ENCODE measurements at places on chromosomes 4 and X.
A peak's percentile ranks its signal among the peaks of the same experiment; 100 is the strongest.

DNA sequence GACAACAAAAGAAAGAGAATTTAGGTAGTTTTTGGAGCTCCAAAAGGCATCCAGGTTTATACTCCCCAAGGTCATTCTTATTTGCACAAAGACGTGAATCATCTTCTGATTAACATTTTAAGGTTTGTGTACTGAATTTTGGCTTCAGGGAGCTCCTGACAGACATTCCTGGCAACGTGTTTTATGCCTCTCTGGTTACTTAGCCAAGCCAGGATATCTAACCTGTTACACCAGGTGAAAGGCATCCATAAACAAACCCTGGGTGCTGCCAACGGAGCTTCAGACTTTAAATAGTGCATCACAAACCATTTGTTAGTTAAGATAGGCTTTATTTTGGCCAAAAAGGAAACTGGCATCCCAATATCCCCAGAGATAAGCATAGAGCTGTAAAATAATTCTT lies 997.3 kb downstream of the ARAP2 start:
- no peak for DNase-seq

- DNase-seq: no peak
These were observed 13.6 kb upstream of the HELT start for GRCh38 chr4:185004562-185005218.

DNA sequence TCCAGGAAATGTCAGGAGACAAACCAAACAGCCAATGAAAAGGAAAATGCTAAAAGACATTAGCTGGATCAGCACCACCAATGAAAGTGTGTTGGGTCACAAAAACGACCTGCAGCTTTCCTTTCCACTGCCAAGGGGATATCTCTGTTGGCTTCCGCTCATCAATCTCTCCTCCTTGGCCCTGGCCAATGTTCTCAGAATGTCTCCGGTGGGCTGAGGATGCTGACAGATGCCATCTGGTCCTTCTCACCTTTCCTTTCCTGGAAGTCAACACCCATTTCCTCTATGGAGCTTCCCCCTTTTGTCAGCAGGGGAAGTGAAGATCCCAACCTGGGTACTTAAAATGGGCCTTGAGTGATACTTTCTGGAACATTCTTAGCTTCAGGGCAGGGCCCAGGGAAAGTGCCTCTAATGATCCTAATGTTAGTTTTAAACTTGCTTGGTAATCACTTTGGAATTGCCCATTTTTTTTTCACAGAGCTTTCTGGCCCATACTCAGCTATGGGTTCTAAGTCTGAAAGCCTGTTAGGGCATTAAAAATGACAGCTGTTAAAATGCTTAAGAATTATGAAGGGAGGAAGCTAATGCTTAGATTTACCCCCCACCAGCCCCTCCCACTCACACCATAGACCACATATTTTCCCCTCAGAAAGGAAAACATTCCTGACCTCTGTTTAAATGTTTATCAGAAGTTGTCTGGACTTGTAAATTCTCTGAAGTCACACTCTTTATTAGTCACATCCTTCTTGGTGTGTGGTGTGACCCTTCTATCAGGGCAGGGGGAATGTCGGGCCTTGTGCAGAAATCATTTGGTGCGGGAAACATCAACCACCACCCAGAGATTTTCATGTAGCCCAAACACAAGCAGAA lies 29.2 kb downstream of the IGFBP7 start:
- no peak for DNase-seq

DNA sequence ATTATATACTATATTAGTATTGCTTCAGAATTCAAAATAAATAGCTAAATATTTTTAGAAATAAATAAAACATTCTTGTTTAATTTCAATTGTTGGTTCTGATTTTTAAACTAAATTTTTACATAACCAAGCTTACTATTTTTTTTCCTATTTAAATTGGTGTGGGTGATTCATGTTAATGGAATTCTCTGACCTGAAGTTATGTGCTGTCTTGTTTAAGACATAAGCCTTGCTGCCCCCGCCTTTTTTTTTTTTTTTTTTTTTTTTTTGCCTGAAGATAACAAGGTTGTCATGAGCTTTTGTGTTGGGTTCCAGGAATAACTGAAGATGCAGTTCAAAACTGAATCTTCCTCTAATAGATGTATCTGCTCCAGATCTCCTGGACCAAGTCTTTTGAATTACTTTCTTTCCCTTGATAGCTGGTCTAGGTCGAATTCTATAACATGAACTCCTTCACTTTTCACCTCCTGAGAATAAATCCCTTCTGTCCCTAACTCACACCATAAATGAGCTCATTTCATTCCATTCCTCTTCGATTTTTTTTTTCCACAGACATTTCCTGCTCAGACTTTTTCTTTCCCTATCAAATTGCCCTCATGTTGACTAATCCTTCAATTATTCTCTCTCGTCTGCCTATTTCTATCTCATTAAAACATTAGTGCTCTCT lies 261.5 kb upstream of the FTHL17 start:
- DNase-seq: no peak

- no peak for DNase-seq
These were observed 263.7 kb upstream of the ARX start for GRCh38 chrX:25279510-25279909.

DNA sequence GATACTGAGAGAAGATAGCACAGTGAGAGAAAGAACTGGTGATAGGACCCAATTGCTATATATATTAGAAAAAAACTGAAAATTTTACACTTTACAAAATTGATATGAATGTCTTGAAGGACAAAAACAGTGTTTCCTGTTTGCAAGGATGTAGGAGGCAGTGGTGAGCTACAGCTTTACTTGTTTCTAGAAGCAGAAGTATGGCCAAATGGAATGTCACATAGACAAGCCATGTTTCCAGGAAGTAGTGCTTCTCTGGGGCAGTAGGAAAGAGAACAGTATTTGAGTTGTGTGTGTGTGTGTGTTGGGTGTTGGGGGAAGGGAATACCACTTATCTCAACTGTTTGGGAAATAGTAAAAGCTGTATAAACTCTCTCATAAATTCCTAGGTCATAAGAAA lies 60.9 kb upstream of the IBSP start:
- no peak for DNase-seq

GRCh38 chr4:28518561-28519165 lies 1658.0 kb downstream of the STIM2 start:
- no peak for DNase-seq

DNA sequence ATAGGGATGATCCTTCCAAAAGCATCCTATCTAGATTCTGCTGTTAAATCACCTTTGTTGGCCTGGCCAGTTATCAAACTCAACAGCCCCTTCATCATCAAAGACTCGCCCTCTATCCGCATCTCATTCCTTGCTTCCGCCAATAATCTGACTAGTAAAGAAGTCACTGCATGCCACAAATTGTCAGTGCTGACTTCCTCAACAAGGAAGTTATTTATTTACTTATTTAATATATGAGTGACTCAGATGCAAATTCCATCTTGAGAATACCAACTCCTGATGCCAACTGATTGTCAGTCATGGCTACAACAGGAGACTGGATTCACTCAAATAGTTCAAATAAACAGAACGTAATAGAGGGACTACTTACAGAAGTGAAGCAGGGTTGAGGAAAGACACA lies 283.8 kb downstream of the TRIML1 start:
- no peak for DNase-seq

DNA sequence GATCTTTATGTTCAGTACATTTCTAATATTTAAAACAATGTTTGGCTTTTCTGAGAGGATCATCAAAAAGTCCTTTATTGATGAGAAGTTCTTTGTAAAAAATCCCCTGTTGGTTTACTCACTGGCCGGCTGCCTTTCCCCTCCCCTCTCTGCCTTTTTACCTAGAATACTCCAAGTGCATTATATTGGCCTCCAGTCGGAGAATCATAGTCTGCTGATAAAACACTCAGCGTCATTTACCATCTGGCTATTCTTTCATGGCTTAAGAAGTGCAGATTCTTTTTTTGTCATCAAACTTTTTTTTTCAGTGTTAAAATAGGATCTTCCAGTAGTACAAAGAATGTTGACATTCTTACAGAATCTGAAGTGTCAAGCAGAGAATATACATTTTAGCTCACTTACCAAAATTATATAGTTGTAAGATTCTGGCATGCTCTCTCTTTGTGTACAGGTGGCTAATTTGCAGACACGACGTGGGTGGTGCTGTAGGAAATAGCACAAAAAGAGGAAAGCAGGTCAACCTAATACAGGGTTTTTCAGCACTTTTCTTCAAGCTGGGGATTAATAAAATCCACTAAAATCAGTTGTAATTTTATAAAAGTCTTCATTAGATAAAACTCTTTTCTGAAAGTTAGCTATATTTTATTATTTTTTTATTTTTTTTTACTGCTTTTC lies 731.8 kb downstream of the KCTD8 start:
- DNase-seq: no peak

- no peak for DNase-seq
These were observed 151.3 kb upstream of the FAM47C start for GRCh38 chrX:36856849-36857248.

DNA sequence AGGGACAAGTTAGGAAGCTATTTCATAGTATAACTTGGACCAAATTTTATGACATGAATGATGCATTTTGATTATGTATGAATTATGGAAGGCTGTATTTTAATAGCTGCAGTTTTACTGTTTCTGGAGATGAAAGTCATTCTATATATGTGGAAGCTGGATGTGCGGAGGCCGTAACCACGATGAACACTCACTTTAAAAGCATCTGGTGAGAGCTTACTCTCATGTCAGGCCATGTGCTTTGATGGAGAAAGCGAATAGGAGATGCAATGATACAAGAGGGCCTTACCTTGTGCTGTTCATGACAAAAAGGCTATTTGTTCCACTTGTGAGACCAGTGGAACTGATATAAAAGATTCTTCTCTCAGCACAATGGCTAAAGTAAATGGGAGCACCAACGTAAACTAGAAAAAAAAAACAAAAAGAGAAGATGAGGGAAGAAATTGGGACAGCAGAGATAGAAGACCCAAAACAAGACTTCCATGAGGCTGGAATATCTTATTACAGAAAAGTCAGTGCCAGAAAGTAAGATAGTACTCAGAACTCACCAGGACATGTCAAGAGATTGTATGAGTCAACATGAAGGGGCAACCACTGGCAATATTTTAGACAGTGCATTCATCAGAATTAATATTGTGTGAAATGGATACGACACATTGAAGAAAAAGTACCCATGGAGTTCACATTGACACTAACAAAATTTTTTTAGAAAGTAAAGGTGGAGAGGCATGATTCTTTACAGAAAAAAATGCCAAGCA lies 63.3 kb upstream of the GAB1 start:
- DNase-seq: no peak

GRCh38 chr4:171721937-171722336 lies 91.3 kb upstream of the GALNTL6 start:
- DNase-seq: no peak

DNA sequence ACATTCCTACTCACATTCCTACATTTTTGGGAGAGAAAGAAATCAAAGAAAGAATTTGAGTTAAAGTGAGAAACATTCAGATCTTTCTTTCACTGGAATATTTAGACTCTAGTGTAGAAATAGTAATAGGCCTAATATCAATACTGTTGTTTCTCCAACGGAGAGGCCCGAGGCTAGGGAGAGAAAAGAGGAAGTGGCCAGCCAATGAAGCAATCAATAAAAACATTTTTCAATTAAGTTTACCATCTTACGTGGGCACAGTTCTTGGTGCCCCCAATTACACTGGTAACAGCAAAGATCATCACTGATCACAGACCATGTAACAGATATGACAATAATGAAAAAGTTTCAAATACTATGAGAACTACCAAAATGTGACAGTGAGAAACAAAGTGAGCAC lies 281.4 kb downstream of the GPM6A start:
- no peak for DNase-seq

DNA sequence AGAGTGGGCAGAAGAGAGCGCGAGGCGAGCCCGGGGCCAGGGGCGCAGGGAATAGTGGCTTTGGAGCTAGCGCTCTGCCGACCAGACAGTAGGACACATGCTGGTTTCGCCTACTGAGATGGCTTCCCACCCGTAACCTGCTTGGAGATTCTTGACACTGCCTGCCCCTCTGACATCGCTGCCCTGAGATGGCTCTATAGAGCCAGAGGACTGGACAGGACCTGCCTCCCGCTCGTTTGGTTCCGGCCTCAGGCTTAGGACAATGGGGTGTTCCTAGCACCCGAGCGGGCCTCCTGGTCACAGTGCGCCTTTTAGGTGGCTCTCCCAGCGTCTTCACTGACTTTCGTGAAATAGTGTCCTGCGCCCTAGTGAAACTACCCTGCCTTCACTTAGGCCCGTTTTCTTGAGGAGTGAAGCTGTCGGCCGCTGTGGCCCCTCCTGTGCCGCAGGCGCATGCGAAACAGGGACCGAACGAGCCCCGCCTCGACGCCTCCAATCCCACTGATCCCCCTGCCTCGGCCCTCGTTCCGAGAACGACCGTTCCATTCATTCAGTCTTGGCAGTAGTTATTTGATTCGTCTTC lies 608 bp downstream of the TAF1 start:
- peak; percentile 3 for DNase-seq

DNA sequence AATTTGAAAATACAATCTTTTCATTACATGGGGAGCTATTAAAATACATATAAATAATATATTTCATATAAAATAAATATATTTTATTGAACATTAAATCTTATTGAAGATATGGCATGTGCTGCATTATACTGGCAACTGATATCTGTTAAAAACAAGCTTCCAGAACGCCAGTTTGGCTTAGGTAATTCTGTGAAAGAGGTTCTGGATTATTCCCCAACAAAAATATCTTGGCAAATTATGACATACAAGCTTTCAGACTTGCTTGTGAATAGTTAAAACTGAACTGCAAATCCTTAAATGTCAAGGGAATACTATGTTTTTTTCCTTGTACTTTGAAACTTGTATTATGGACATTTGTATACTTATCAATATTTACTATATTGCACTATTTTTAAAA lies 210.2 kb upstream of the LCORL start:
- no peak for DNase-seq

GRCh38 chr4:184039963-184040383 lies 134.9 kb downstream of the STOX2 start:
- DNase-seq: no peak

DNA sequence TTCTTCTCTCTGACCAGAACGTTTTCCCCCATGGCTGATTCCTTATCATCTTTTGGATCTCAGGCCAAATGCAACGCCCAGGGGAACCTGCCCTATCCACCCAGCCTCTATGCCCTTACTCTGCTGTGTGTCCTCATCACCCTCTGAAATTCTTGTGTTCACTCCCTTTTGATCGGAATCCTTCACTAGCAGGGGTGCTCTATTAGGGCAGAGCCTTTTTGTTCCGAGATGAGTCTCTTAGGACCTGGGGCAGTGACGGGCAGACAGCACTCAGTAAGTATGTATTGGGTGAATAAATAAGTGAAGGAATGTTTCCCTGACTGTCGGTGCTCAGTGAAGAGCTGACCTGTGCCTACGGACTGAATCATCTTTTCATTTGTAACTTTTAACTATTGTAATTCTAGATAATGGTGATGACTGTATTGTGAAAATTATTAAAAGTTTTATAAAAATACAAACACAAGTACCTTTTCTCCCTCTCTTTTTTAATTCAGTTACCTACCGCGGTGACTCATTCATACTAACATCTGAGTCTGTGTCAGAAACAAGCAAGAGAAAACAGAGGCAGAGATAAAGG lies 4.8 kb upstream of the TENM3 start:
- DNase-seq: no peak

- DNase-seq: no peak
These were observed 112.9 kb downstream of the MBNL3 start for GRCh38 chrX:132375941-132376340.

GRCh38 chr4:182583703-182584415 lies 333.3 kb downstream of the DCTD start:
- DNase-seq: no peak

Measured in right renal pelvis (tissue), 4 donors.